CD4-positive, alpha-beta T cell treated with Interleukin-17A for 4 hours (primary cell): ENCODE measurements at places on chromosomes 3 and 15.
A peak's percentile ranks its signal among the peaks of the same experiment; 100 is the strongest.

DNA sequence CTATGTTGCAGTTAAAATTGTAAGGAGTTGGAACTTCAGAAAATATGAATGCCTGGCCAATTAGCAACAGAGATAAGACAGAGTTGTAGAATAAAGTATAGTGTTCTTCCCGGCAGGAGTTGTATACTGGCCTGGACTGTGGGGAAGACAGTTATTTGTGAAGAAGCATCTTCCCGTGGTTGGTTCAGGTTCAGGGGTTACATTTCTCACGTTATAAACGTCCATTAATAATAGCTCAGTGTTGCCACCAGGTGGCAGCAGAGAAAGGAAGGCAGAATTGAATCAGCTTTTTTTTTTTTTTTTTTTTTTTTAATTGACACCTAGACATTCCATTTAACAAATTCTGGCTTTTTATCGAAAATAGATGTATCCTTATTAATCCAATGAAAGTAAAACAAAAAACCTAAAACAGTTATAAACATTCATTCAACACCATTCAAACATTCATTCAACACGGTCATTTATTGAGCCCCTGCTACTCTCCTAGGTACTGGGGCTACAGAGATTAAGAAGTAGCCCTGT is 66.4 kb upstream of the NR2E3 start:
- DNase-seq = peak; percentile 76

DNA sequence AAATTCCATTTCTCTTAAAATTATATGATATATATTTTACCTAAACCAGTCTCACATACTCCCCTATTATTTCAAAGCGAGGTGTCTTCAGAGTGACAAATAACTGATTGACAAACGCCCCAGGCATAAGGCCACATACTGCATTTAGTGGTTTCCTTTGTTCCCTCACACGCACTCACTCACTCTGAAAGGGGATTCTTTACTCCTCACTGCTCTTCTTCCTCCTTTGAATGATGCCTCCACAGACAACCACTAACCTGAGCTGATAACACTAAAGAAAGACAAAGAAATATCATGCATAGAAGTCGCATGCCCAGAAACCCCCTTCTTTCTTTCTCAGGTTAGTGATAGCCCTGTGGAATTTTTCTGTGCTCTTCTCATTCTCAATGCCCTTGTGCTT is 24.1 kb upstream of the BBX start:
- no peak for DNase-seq

DNA sequence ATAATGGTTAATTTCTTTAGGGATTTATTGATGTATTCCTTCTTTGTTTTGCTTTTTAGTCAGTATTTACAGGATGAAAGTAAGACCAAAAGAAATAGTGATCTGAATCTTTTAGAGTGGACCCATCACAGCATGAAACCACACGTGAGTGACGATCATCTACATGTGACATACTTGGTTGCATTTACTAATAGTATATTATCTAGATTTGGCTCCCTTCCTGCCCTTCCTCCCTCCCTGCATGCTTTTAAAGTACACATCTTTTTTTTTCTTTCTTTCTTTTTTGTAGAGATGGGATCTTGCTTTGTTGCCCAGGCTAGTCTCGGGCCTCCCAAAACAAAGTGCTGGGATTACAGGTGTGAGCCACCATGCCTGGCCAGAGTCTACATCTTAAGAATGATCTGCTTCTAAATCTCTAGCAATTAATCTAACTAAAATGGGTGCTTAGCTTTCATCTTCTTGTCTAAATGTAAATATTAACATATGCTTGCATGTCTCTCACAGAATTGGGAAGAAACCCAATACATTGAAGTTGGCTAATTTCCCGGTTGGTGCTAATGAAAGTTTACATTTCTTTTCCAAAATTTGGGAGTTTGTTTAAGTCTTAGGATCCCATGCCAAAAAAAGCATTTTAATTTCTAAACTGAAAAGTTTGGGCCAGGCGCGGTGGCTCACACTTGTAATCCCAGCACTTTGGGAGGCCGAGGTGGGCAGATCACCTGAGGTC is 38.0 kb downstream of the SENP2 start:
- DNase-seq = no peak

- DNase-seq = peak; percentile 21
These were observed 68.5 kb downstream of the TRANK1 start for GRCh38 chr3:36876181-36876936.

- DNase-seq = no peak
These were observed 168.4 kb downstream of the P3H2 start for GRCh38 chr3:189952272-189952671.

GRCh38 chr3:46455231-46456115 is 9.2 kb downstream of the LTF start:
- DNase-seq = no peak

DNA sequence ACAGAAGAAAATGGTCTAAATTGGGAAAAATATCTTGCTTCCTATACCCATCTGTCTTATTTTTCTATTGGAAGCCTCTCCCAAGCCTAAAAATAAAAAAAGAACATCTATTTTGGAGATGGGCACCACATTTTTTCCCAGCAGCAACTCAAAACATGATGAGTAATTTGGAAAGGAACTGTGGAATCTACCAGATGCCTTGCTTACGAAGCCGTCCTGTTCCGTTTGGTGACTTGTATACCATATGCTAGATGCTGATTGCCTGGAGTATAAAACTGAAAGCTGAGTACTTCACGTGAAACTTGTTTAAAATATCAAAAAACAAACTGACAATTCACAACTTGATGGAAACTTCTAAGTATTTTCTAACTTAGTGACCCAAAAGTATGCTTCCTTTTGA is 491.0 kb downstream of the ROBO2 start:
- no peak for DNase-seq

- no peak for DNase-seq
These were observed 24.5 kb downstream of the HHLA2 start for GRCh38 chr3:108320746-108321350.

DNA sequence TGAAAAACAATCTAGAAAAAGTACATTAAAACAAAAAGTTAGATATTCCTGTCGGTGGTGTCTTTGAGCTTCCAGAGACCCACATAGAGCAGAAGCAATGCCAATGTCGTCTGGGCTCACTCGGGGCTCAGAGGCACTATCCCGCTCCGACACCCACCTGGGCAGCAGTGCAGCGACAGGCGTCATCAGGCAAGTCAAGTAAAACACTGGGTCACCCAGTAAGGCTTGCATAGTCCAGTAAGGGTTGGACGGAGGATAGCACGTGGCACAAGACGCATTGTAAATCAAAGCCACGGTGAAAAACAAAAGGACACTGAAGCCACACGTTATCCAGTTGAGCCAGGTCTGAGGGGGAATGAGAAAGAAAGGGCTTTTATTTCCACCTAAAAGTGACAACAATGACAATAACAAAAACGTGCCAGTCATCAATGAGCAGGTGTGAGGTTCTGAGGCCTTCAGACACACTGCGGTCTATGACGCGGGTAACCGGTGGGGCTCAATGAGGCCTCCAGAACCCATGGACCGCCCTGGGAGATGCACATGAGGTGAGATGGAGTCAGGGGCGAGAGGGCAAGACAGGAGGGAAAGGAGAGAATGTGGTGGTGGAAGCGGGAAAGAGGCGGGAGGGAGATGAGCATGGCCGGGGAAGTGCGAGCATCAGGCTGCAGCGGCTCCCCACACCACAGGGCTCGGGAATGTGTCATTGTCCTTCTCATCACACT is 183.0 kb downstream of the ATP10A start:
- no peak for DNase-seq

DNA sequence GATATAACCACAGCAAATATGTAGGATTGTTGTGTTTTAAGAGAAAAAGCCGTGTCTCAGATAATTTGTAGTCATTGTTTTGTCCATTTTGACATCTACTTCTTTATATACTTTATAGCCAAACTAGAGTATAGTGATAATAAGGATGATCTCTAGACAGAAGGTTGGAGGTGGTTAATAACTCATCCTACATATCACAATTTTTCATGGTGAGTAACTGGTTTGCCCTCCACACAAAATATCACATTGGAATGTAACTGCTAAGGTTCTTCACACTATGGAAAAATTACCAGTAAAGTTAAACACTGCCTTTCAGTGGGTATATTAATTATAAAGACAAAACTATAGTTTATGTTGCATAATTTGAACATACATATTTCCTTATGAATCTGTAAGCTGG is 380.7 kb downstream of the LPP start:
- DNase-seq = no peak

- no peak for DNase-seq
These were observed 447.8 kb upstream of the THBS1 start for GRCh38 chr15:39132954-39133600.

GRCh38 chr15:71506946-71507345 is 303.4 kb upstream of the NR2E3 start:
- DNase-seq = no peak

GRCh38 chr3:57896031-57896430 is 112.2 kb upstream of the FLNB start:
- no peak for DNase-seq

DNA sequence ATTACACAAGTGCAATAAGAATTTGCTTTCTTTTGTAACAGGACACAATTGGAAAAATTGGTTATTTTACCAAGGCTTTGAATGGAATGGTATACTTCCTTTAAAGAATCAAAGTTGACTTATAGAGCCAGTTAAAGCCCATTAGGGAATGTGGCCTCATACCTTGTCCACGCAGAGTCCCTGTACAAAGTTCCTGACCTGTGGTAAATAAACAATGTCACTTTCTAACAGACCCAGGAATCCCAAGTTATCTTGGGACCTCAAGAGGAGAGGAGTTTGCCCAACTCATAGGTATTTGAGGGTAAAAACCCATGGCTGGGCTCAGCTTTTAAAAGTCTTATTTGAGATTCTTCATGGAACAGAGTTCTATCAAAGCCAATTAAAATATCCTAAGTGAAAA is 12.0 kb upstream of the NUP210 start:
- no peak for DNase-seq

- no peak for DNase-seq
These were observed 121.9 kb upstream of the EPHA3 start for GRCh38 chr3:88985491-88985890.

- no peak for DNase-seq
These were observed 142.6 kb upstream of the CFAP20DC start for GRCh38 chr3:59192473-59192872.

DNA sequence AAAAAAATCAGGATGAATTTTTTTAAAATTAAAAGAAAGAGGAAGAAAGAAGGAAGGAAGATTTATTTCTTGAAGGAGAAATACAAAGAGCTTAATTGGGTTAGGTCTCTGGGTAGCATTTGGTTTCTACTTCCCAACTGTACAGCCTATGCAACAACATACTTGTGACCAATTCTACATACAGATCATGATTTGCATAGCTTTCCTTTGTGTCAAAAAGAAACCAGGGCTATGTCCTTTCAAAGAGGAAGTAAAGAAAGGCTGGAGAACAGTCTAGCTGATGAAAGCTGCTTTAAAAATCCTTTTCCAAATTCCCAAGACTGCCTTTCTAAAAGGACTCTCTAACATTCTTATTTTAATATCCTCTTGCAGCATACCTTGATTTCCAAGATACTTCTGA is 6.1 kb upstream of the HGD start:
- no peak for DNase-seq

DNA sequence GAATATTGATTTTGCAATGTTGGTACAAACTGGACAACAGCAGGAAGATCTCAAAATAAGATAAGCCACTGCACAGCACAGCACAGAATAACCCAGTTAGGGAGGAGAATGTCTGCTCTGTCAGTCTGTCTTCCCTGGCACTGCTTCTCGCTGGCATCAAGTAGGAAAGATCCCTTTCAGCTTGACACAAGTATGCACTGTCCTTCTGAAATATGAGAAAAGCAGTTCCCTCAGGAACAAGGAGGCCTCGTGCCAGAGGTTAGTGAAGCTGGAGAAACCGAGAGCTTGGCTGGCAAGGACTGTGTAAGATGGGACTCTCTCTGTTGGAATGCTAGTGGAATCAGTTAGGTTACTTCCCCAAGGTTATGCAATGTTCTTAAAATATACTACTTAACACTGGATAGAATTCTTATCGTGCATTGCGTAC is 59.1 kb downstream of the FMN1 start:
- no peak for DNase-seq

DNA sequence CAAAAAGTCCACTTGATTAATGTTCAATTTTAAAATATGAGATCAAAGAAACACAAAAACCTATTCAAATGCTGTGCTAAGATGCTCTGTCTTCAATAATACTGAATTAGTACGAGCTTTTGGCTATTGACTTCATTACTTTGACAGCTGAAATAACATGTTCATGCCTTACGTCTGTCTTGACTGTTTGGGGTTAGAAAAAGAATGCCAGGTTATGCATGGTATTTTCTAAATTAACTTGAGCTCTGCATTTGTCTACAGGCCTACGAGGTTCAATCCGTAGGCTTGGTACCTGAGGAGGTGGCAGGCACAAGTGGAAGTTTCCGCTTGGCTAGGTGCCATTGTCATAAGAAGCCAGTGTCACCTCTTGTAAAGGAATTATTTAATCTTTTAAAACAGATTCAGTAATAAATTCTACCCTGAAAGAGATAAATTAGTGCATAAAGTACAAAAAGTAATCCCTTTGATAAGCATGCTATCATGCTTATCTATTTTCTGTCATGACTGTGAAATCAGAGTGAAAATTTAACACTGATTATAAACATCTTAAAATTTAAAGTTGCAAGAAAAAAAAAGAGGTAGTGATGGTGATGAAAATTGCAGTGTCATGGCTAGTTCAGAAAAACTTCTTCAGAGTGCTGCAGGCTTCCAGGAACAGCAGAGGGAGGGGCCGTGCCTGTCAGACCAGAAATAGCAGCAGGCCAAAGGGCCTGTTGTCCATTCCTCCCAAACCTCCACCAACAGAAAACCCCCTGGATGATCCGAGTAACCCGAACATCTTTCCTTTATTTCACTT is 115.7 kb downstream of the ARRDC4 start:
- no peak for DNase-seq

- DNase-seq = no peak
These were observed 59.9 kb upstream of the RASGRP1 start for GRCh38 chr15:38624244-38625205.

DNA sequence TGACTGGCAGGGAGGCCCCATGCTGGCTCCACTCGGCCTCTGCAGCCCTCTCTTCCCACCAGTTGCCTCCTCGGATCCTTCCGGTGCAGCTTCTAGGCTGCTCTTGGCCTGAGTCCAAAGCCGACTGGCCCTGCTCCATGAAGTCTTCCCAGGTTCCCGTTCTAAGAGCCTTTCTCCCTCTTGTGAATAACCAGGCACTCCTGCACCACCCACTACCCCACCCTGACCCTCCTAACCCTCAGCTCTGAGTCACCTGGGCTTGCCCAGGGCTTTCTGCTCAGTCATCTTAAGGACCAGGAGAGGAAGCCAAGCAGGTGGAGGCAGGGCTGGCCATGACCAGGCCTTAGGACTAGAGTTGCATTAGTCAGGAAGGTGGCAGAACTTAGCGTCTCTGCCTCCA is 28.1 kb upstream of the CNBP start:
- DNase-seq = no peak

DNA sequence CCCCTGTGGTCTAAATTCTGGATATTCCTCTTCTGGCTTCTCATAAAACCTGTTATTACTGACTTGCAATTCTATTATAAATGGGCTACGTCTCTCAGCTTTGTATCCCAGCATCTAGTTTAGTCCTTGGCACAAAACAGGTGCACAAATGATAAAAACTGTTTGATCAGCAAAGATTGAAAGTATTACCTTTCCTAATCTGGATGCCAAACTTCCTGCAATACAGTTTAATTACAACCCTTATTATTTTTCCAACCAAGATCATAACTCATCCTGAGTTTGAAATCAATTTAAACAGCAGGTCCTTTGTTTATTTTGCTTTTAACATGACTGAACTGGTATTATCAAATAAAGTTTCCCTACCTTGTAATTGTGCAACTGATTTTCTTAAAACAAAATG is 132.6 kb downstream of the ATP1B3 start:
- DNase-seq = no peak
